NCI-H1417 treated with DMSO at 0.1 percent for 48 hours (cell line): ENCODE measurements at places on chromosomes 13 and 19.
A peak's percentile ranks its signal among the peaks of the same experiment; 100 is the strongest.

- DNase-seq = no peak
Observed at GRCh38 chr13:57582032-57582431, 49.5 kb upstream of the PCDH17 start.

DNA sequence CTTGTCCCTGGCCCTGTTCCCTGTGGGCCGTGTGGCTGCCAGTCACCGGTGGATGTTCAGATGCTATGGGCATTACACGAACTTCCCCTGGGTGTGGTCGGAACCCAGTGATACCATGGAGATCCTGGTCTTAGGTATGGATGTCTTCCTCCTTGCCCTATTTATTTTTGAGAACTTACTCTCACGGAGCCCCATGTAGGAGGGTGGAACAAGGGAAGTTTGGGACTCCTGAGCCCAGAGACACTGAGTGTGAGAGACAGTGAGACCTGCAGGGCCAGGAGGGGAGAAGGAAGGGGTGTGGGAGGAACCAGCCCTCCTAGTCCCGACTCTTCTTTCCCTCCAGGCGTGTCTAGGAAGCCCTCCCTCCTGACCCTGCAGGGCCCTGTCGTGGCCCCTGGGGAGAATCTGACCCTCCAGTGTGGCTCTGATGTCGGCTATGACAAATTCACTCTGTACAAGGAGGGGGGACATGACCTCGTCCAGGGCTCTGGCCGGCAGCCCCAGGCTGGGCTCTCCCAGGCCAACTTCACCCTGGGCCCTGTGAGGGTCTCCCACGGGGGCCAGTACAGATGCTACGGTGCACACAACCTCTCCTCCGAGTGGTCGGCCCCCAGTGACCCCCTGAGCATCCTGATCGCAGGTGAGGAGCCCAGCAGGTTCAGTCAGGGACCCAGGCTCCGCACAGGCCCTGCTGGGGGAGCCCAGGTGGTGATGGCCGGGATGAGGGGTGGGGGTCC lies 14.9 kb upstream of the KIR3DL3 start:
- no peak for DNase-seq

GRCh38 chr19:50325310-50326100 lies 3.7 kb downstream of the KCNC3 start:
- DNase-seq = peak; percentile 23

DNA sequence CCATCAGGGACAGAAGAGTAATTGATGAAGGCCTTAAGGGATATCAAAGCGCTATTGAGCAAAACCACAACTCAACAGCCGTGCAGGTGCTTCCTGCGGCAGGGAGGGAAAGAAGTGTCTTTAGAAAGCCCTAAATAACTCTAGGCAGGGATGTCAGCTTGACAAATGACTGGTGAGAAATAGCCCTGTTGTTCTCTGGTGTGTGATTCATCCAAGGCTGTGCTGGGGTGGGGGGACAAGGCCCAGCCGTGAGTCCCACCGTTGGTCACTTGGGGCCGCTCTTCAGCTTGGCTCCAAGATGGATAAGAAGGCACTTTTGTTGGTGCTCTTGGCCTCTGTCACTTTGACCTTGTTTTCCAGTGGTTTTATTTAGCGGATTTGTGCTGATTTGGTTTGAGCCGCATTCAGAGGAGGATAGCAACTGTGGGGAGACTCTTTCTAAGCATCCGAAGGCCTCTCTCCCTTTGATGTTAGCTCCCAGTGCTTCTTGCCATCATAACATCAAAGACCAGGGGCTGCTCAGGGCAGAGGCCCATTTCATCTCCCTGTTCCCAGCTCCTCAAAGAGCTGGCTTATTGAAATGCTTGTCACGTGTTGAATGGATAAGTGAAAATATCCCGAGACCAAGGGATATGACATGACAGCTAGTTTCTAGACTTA lies 130.3 kb upstream of the SERP2 start:
- no peak for DNase-seq

GRCh38 chr19:33302974-33303790 lies 848 bp upstream of the CEBPA start:
- no peak for DNase-seq

DNA sequence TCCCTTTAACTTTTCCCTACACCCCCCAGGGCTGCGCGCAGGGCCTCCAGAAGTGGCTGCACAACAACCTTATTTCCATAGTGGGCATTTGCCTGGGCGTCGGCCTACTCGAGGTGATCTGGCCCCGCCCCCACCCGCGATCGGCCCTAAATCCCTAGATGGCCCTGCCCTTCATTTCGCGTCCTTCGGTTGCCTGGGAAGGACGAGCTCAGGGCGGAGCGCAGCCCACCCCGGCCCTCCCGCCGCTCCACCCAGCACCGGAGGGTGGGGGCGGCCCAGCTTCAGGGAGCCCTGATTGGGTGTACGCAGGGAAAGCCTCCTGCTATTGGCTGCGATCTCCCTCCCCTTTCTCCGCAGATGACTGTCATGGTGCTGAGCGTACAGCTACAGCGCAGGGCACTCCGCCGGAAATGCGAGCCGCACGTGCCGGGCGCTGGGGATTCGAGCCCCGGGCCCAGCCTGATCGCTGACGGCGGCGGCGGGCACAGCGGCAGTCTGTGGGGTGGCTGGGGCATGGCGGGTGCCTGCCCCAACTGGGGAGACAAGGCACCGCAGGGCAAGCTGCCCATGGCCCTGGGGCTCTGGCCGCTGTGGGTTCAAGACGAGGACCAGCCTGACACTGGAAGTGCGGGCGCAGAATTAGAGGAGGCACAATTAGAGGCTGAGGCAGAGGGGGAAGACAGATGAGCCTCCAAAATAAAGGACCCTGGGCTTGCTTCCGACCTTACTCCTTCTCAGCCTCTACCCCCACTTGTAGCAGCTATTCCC lies 4.3 kb downstream of the CD37 start:
- DNase-seq = no peak

- no peak for DNase-seq
Observed at GRCh38 chr19:51739466-51740213, 12.0 kb downstream of the FPR1 start.

DNA sequence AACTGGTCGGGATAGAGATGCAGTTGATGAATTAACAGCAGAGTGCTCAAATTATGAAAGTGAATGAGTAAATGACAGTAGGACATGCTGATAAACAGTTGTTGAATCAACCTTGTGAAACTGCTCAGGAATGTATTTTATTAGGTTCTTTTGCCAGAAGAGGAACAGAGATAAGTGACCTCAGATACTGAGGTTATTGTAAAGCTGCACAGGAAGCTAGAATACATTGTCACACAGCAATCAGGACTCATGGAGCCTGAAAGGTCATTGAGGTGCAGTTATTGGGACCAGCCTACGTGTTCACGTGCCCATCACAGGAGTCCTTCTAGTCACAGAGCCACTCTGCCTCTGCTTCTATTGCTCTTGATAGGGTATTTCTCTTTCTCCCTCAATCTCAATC lies 47.5 kb upstream of the MED4 start:
- no peak for DNase-seq

DNA sequence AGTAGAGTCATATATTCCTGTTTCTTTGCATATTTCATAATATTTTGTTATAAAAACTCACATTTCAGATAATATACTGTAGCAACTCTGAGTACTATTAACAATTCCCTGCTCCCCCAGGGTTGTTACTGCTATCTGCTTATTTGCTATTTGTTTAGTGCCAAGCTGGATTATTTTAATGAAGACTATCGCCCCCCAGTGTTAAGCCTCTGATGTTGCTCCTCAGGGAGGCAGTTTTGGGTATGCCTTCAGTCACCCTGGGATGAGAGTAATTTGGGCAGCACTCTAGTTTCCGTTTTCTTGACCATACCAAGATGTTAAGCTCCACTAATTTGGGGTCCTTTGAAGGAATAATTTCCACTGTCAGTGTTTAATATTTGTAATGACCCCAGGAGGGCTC lies 46.0 kb downstream of the MICU2 start:
- no peak for DNase-seq

DNA sequence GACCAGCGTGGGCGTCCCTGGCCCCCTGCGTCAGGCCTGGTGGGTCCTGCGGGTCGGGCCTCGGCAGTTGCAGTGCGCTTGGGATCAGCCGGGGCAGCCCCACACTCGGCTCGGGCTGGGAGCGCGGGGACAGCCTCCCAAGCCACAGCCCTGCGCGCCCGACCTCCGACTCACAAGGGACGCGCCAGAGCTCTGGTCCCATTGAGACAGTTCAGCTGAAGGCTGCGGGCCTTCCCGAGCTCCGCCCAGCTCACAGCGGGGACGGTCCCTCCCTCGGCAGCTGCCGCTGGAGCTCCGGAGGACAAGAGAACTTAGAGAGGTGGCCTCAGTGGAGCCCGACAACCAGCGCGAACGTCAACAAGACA lies 45.7 kb upstream of the ZNF730 start:
- DNase-seq = no peak

GRCh38 chr19:50801107-50801506 lies 10.9 kb downstream of the ACP4 start:
- no peak for DNase-seq

- no peak for DNase-seq
Observed at GRCh38 chr13:31885994-31886393, 145.6 kb upstream of the FRY start.

GRCh38 chr19:7006135-7006704 lies 15.0 kb downstream of the MBD3L2B start:
- DNase-seq = no peak

- DNase-seq = no peak
Observed at GRCh38 chr13:76123548-76123947, 487.4 kb downstream of the LMO7 start.

GRCh38 chr13:44146138-44146537 lies 227.5 kb upstream of the SERP2 start:
- no peak for DNase-seq

- DNase-seq = no peak
Observed at GRCh38 chr13:42283574-42283973, 11.6 kb downstream of the AKAP11 start.

DNA sequence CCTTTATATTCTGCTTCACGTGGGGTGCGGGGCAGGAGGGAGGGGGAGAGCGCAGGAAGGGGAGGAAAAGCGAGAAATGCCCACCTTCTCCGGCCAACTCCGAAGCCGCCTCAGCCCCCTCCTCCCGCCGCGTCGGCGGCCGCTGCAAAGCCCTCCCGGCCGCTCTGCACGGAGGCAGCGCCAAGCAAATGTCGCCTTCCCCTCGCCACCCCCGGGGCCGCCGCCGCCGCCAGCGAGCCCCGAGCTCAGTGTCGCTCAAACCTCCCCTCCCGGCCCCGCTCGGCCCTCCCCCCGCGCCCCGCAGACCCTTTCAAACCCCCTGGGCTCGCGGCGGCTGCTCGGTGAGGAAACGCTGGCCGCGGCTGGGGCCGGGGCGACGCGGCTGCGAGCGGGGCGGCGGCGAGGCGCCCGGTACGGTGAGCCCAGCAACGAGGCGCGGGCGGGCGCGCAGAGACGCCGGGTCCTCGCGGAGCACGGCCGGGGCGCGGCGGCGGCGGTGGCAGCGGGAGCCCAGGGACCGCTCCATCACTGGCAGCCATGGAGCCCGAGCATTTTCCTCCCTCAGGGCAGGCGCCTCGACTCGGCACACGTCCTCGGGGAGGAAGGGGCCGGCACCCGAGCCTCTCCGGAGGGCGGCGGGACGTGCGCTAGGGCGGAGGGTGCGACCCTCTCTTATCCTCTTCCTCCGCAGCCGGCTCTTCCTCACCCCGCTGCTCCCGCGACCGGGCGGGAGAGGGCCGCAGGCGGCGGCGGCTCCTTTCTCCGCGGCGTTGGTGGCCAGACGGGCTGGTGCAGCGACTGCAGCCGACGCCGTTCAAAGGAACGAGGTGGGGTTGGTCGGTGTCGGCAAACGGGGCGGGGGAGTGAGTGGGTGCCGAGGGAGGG lies 463 bp upstream of the TSC22D1 start:
- DNase-seq = no peak

DNA sequence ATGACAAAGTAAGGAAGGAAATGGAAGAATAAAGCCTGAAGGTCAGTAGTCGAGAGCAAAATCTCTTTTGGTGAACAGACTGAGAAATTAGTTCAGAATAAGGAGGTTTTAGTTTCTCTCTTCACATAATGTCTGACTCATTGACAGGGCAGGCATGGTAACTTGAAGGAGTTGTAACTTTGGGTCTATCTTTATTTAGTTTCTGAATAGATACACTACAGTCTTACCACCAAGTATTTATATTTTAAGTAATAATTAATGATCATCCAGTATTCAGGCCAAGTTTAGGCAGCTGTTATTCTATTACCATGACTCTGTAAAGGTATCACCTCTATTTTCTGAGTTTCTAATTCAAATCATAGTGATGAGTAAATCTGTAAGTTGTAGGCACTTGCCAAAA lies 219.9 kb downstream of the SPRY2 start:
- DNase-seq = no peak

- DNase-seq = no peak
Observed at GRCh38 chr13:25827831-25828465, 223.9 kb downstream of the SHISA2 start.

GRCh38 chr13:51619614-51620013 lies 35.4 kb downstream of the WDFY2 start:
- DNase-seq = no peak

DNA sequence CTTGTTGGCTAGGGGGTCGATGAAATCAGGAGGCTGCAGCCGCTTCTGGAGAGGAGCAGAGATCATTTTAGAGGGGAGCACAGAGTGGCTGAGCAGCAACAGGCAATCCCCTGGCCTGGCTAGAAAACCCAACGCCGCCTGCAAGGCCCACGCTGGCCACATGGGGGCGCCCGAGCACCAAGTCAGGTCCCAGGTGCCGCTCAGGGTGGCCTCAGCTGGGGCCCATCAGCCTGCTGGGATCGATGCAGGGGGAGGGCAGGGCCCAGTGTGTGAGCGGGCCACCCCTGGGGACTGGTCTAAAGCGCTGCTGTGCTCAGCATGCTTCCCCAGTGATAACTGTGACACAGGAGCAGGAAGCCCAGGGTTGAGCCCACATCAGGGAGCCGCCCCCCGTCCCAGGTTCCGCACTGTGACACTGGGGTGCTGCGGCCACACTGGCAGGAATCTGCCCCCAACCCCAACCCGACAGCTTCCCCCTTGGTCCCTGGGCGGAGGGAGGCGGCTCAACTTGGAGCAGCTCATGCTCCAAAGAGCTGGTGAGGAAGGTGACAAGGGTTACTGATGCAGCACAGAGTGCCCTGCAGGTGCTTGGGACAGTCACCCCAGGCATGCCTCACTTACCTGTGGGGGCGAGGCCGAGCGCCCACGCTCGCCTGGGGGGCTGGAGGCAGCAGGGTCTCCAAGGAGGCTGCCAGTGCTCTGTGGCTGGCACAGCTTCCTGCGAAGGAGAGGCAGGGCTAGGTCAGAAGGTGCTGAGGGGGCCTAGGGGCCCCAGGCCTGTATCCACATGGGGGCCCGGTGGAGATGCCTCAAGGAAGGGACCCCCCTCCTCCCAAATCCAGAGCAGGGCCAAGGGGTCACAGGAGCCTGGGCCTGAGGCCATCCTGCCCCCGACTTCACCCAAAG lies 13.3 kb upstream of the ISYNA1 start:
- DNase-seq = no peak

DNA sequence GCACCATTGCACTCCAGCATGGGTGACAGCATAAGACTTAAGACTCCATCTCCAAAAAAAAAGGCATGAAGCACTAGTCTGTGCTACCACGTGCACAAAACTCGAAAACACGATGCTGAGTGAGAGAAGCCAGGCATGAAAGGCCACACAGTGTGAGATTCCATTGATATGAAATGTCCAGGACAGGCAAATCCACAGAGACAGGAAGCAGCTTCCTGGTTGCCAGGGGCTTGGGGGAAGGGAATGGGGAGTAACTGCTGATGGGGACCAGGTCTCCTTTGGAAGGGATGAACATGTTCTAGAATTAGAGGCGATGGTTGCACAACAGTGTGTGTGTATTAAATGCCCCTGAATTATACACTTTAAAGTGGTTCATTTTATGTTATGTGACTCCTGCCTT lies 15.9 kb upstream of the JUND start:
- DNase-seq = no peak

GRCh38 chr13:109778102-109778542 lies 8.3 kb downstream of the IRS2 start:
- no peak for DNase-seq

- peak; percentile 54 for DNase-seq
Observed at GRCh38 chr13:45807520-45808099, 43.9 kb downstream of the SIAH3 start.
